ENCODE measurements at places on chromosomes 13 and 19.

DNA sequence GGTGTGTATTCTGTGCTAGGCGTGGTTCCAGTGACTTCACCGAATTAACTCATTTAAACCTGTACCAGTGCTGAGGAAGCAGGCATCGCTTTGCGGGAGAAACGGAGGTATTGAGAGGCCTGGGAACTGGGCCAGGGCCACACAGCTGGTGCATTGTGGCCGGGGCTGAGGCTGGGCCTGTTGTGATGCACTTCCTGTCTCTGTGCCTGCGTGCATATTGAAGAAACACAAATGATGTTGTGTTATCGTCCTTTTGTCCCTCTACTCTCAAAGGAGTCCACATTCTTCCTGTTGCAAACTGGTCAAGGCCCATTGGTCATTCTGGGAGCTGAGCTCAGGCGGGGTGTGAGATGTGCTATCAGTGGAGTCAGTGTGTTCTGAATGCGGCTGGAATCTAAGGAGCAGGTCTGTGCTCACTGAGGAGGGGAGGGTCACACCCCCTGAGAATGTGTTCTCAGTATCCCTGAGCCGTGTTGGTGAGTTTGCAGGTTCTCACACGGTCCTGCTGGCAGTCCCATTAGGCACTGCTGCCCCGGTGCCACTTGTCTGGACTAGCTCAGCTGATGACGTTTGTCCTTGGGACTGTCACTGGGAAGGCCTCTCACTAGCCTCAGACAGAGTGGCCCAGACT lies 62.1 kb downstream of the ARHGEF7 start:
- no peak for DNase-seq
- no peak overlapping the region for H3K4me3 ChIP-seq
- H3K4me1 ChIP-seq = peaks cover 53% of the 10 kb centered on the region
- no peaks in the 10 kb centered on the region for H3K27me3 ChIP-seq

DNA sequence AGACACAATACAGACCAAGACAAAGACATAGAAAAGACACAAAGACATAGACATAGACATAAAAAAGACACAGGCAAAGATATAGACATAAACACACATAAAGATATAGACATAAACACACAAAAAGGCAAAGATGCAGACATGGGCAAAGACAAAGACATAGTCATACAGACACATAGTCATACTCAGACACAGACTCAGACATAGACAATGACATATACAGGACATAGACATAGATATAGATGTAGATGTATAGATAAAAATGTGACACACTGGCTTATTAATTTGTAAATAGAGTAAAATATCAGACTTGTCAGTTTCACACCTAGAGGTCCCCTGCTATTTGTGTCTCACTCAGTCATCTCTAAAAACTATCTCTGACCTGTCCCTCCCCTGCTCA lies 42.8 kb downstream of the OR10H4 start:
- H3K4me1 ChIP-seq = no peaks in the 10 kb centered on the region
- H3K27ac ChIP-seq = no peak overlapping the region
- DNase-seq = no peak
- H3K36me3 ChIP-seq = no peaks in the 10 kb centered on the region

DNA sequence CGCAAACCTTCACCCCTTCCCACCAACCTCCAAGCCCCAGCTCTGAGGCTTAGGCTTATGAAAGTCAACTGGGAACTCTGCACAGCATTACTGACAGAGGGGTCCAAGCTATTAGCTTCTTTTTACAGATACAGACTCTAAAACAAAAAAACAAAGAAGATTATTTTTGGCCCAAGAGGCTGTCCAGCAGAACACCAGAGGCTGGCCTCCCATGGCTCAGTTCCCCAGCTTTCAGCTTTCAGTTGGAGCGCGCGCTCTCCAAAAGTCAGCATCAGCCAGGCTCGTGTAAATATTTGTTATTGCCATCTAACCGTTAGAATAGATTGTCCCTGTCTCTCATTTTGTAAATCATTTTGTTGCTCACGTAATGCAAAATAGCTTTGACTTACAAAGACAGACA lies 58.4 kb downstream of the ZIC5 start:
- no peaks in the 10 kb centered on the region for H3K36me3 ChIP-seq
- H3K4me3 ChIP-seq = no peak overlapping the region
- H3K27ac ChIP-seq = no peak overlapping the region
- no peak for DNase-seq
- no peaks in the 10 kb centered on the region for H3K4me1 ChIP-seq
- H3K27me3 ChIP-seq = no peaks in the 10 kb centered on the region

- DNase-seq = no peak
- H3K4me3 ChIP-seq = no peak within 1 kb of the TSS
- no peaks in the 10 kb centered on the region for H3K4me1 ChIP-seq
- H3K27ac ChIP-seq = no peak within 1 kb of the TSS
- H3K27me3 ChIP-seq = no peaks in the 10 kb centered on the region
Observed at GRCh38 chr13:76948149-76948548, at the start of gene ACOD1. Gene ACOD1 (plus strand): TSS chr13:76948511. CDS start chr13:76948559, 48 bp downstream.

DNA sequence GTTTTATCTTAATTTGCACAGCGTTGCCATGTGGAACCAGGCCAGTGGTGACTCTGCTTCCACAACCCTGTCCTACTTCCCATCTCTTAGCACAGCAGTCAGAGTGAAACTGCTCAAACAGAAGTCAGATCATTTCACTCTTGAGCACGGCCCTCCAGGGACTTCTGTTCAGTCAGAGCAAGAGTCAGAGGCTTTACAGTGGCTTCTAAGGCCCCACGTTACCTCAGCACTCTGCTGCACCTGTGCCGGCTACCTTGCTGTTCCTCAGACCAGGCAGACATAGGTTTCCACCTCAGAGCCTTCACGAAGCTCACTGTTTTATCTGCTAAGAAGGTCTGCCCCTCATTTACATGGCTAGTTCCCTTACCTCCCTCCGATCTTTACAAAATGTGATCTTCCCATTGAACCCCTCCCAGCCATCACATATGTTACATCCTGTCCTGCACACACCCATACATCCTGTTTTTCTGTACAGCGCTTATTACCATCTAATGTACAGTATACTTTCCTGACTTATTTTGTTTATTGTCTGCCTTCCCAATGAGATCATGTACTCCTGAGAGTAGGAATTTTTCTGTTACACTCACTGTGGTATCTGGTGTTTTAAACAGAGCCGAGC lies 41.6 kb downstream of the TM9SF2 start:
- H3K36me3 ChIP-seq = peaks cover 36% of the 10 kb centered on the region
- no peak for DNase-seq
- H3K27me3 ChIP-seq = no peaks in the 10 kb centered on the region

GRCh38 chr13:51916962-51917361 lies 55.2 kb downstream of the CCDC70 start:
- H3K4me3 ChIP-seq = no peak overlapping the region
- no peaks in the 10 kb centered on the region for H3K27me3 ChIP-seq
- no peak overlapping the region for H3K27ac ChIP-seq
- no peaks in the 10 kb centered on the region for H3K4me1 ChIP-seq
- no peak for DNase-seq

GRCh38 chr13:112241288-112241687 lies 134.9 kb upstream of the SPACA7 start:
- no peaks in the 10 kb centered on the region for H3K36me3 ChIP-seq
- DNase-seq = no peak
- no peak overlapping the region for H3K4me3 ChIP-seq
- H3K27ac ChIP-seq = no peak overlapping the region
- H3K4me1 ChIP-seq = no peaks in the 10 kb centered on the region
- H3K27me3 ChIP-seq = no peaks in the 10 kb centered on the region

GRCh38 chr13:37795326-37795725 lies 74.2 kb downstream of the TRPC4 start:
- H3K36me3 ChIP-seq = no peaks in the 10 kb centered on the region
- no peak for DNase-seq
- no peak overlapping the region for H3K27ac ChIP-seq

DNA sequence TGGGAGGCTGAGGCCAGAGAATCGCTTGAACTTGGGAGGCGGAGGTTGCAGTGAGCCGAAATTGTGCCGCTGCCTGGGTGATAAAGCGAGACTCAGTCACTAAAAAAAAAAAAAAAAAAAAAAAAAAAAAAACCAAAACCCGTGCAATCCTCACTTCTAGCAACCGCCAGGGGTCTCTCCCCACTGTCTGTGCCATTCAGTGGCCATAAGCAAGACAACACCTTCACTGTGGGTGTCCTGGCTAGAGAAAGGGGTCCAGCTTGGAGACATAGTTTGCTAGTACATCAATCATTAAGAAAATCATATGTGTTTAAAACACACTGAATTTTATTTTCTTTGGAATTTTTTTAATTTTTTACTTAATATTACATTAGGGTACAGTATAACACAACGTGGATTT lies 68.2 kb downstream of the RASL11A start:
- H3K27ac ChIP-seq = no peak overlapping the region
- H3K36me3 ChIP-seq = no peaks in the 10 kb centered on the region
- DNase-seq = no peak
- H3K27me3 ChIP-seq = no peaks in the 10 kb centered on the region

GRCh38 chr13:30710442-30710841 lies 24.9 kb upstream of the ALOX5AP start:
- no peak overlapping the region for H3K4me3 ChIP-seq
- no peaks in the 10 kb centered on the region for H3K36me3 ChIP-seq
- DNase-seq = no peak
- H3K4me1 ChIP-seq = no peaks in the 10 kb centered on the region
- H3K27ac ChIP-seq = no peak overlapping the region

GRCh38 chr19:18317961-18318800 lies 4.7 kb downstream of the LSM4 start:
- H3K36me3 ChIP-seq = no peaks in the 10 kb centered on the region
- no peak for DNase-seq
- H3K4me3 ChIP-seq = no peak overlapping the region
- peak overlapping the region; percentile 20 for H3K27ac ChIP-seq
- no peaks in the 10 kb centered on the region for H3K27me3 ChIP-seq

GRCh38 chr13:112183532-112184090 lies 116.7 kb downstream of the SOX1 start:
- no peaks in the 10 kb centered on the region for H3K36me3 ChIP-seq
- no peaks in the 10 kb centered on the region for H3K4me1 ChIP-seq
- H3K27ac ChIP-seq = no peak overlapping the region
- DNase-seq = no peak
- H3K4me3 ChIP-seq = no peak overlapping the region

GRCh38 chr19:2986951-2987524 lies 9.7 kb downstream of the TLE6 start:
- H3K4me3 ChIP-seq = no peak overlapping the region
- no peak overlapping the region for H3K27ac ChIP-seq
- no peak for DNase-seq

GRCh38 chr19:8731428-8732169 lies 10.2 kb downstream of the OR2Z1 start:
- no peaks in the 10 kb centered on the region for H3K27me3 ChIP-seq
- H3K4me3 ChIP-seq = no peak overlapping the region
- no peak overlapping the region for H3K27ac ChIP-seq
- H3K36me3 ChIP-seq = no peaks in the 10 kb centered on the region
- H3K4me1 ChIP-seq = no peaks in the 10 kb centered on the region

DNA sequence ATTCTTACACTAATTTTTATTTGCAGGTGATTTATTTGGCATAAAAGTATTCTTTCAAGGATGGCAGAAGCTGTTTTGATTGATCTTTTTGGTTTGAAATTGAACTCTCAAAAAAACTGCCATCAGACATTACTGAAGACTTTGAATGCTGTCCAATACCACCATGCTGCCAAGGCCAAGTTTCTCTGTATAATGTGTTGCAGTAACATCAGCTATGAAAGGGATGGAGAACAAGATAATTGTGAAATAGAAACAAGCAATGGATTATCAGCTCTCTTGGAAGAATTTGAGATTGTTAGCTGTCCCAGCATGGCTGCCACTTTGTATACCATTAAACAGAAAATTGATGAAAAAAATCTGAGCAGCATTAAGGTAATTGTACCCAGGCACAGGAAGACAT lies 1.2 kb downstream of the LACC1 start:
- no peak overlapping the region for H3K4me3 ChIP-seq
- no peaks in the 10 kb centered on the region for H3K27me3 ChIP-seq
- no peak for DNase-seq
- no peaks in the 10 kb centered on the region for H3K36me3 ChIP-seq
- no peaks in the 10 kb centered on the region for H3K4me1 ChIP-seq

GRCh38 chr19:42267644-42268141 lies 1.4 kb upstream of the CIC start:
- peak overlapping the region; percentile 88 for H3K27ac ChIP-seq
- DNase-seq = no peak
- peaks cover 2% of the 10 kb centered on the region for H3K36me3 ChIP-seq
- H3K27me3 ChIP-seq = no peaks in the 10 kb centered on the region
- H3K4me1 ChIP-seq = peaks cover 17% of the 10 kb centered on the region
- H3K4me3 ChIP-seq = peak overlapping the region; percentile 71

DNA sequence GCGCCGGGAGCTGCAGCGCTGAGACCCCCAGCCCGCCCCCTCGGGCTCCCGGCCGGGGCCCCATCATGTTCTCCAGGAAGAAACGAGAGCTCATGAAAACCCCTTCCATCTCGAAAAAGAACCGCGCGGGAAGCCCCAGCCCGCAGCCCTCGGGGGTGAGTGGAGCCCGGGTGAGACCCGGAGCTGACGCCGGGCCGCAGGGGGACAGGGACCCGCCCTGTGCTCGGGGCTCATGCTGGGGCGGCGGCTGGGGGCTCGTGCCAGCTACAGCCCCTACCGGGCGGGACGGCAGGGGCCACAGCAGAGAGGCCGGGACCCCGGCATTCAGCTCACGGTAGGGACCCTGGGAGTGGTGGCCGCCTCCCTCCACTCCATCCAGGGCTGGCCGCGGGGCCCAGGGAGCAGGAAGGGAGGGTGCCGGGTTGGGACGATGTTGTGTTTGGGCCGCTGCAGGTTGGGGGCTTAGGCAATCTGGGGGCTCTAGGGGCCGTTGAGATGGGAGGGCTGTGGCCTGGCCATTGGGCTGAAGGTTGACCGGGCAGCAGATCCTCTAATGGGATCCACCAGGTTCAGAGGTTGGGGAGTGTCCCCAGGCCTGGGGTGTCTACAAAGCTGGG lies 482 bp downstream of the ARHGAP45 start:
- DNase-seq = no peak
- peak overlapping the region; percentile 68 for H3K4me3 ChIP-seq
- H3K36me3 ChIP-seq = no peaks in the 10 kb centered on the region
- peaks cover 14% of the 10 kb centered on the region for H3K4me1 ChIP-seq
- no peaks in the 10 kb centered on the region for H3K27me3 ChIP-seq

DNA sequence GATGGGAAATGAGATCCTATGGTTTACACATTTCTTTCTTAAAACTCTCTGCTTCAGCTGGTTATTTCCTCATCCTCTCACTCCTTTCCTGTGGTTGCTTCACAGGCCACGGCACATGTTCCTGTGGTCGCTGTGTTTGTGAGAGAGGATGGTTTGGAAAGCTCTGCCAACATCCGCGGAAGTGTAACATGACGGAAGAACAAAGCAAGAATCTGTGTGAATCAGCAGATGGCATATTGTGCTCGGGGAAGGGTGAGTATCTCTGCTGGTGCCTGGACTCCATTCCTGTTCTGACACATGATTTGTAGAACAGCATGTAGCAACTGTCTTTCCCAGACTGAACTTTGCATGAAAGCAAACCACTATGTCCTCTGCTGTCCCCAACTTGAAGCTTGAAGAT lies 254.2 kb downstream of the ITGBL1 start:
- H3K27ac ChIP-seq = no peak overlapping the region
- H3K4me3 ChIP-seq = no peak overlapping the region
- H3K27me3 ChIP-seq = no peaks in the 10 kb centered on the region
- H3K36me3 ChIP-seq = peaks cover 15% of the 10 kb centered on the region

GRCh38 chr19:45547965-45548609 lies 36.5 kb downstream of the OPA3 start:
- H3K4me3 ChIP-seq = no peak overlapping the region
- H3K4me1 ChIP-seq = no peaks in the 10 kb centered on the region
- no peaks in the 10 kb centered on the region for H3K36me3 ChIP-seq
- no peak for DNase-seq
- no peaks in the 10 kb centered on the region for H3K27me3 ChIP-seq
